CD4-positive, alpha-beta T cell treated with Interleukin-21 for 1 hour (primary cell): ENCODE measurements at places on chromosomes 11 and 22.

- DNase-seq = no peak
Observed at GRCh38 chr22:17232406-17232805, 13.2 kb upstream of the ADA2 start.

DNA sequence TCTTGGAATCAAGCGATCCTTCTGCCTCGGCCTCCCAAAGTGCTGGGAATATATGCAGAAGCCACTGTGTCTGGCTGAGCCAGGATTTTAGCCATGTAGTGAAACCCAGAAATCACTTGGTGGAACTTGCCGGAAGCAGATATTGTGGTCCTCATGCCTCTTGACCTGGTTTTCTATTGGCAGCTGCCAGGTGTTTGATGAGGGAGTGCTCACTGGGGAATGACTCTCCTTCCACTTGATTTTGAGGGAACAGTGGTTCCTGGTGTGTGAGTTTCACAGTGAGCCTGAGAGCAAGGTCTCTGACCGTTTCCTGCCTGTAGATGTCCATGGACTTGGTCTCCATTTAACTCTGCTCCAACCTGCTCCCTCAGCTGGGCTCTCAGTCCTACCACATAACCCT, 34.7 kb upstream of the ELF5 start:
- DNase-seq = no peak

- DNase-seq = no peak
Observed at GRCh38 chr11:85845124-85845631, 10.0 kb upstream of the CCDC83 start.

- DNase-seq = peak; percentile 79
Observed at GRCh38 chr11:77411717-77412441, 62.0 kb downstream of the PAK1 start.

DNA sequence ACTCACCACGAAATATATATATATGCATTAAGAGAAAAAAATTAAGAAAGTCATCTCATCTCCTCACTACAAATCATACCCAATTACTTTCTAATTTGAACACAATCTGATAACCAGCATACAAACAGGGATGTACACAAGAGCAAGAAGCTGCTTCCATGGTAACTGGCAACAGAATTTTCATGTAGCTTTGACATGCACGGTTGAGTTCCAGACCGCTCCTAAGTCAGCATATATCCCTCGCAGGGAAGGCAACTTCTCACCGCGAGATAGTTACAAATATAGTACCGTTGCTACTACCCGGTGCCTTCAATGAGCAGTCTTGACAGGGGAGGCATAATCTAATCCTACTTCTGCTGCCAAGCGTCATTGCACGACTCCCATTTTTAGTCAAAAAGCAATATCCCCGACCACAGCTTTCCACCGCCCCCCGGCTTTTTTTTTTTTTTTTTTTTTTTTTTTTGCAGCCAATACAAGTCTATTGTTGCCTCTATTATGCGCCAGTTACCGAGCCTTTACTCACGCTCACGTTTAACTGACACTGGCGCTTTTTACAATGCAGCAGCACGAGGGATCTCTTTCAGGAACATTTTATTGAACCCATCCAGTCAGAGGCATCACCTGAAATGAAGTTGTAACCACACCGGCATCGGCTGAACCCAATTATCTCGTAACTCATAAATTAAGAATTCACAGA, 2.2 kb downstream of the CADM1 start:
- DNase-seq = no peak

- DNase-seq = no peak
Observed at GRCh38 chr11:56906683-56907148, 82.0 kb upstream of the OR5AK2 start.

DNA sequence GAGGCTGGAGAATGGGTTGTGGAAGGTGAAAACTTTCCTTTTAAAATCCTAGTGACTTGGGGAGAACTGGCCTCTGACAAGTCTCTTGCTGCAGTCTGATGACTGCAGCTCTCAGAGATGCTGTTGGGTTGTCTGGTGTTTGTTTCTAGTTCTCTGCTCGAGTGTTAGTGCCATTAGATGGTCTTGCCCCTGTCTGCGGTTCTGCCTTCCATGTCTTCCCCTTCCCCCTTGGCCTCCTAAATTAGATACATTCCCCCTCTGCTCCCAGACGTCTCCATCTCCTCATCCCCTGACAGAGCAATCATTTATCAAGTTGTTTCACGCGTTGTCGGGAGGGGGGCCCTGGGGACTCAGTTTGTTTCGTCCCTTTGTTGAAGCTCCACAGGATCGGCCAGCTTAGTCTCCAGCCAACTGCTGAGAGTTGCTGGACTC, 67.7 kb downstream of the CECR2 start:
- no peak for DNase-seq

- no peak for DNase-seq
Observed at GRCh38 chr11:96260067-96260511, 82.9 kb downstream of the MAML2 start.

DNA sequence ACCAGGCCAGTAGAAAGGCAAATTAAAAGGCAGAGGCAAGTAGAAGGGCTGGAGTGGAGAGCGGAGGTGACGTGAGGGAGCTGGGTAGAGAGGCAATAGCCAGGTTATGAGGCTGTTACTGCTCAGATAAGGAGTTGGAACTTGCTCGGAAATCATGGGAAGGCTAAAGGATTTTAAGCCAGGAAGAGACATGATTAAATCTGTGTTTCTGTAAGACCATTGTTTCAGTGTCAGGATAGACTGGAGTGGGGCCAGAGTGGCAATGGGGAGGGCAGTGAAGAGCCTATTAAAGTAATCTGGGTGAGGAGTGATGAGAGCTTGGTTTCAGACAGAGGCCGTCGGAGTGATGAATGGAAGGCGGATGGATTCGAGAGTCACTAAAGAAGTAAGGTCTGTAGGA, 39.0 kb downstream of the GRAMD1B start:
- no peak for DNase-seq

- no peak for DNase-seq
Observed at GRCh38 chr11:128796270-128796669, 70.8 kb downstream of the KCNJ1 start.

DNA sequence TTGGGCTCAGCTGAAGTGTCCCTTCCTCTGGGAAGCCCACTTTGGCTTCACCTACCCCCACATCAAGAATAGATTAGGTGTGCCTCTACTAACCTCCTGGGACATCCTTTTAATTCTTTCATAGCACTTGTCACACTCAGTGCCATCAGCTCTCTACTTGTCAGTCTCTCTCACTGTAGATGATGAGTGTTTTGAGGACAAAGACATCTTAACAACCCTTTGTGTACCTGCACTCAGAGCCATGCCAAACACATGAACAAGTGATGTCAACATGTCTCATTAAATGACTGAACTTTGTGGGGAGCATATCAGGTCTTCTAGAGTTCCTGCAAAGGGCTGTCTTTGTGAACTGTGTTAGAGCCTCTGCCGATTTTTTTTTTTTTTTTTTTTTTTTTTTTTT, 87.0 kb upstream of the AMOTL1 start:
- no peak for DNase-seq

- no peak for DNase-seq
Observed at GRCh38 chr22:16958475-16958874, 49.5 kb downstream of the GAB4 start.

- DNase-seq = no peak
Observed at GRCh38 chr22:31393893-31394292, 5.5 kb upstream of the DRG1 start.

DNA sequence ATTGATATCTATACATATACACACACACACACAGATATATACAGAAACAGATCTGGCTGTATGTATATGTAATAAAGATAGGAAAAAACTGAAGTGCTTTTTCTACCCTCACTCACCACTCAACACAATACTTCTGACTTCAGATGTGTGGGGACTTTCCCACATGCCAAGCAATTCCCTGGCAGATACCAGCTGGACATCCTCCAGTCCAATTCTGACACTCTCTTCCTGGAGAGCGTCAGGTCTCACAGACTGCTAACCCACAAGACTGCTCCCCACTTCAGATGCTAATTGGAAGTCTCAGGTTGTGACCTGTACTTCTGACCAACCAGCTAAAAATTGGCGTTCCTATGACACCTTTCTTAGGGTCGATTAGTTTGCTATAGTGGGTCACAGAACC, 140.6 kb downstream of the ATG16L2 start:
- no peak for DNase-seq

DNA sequence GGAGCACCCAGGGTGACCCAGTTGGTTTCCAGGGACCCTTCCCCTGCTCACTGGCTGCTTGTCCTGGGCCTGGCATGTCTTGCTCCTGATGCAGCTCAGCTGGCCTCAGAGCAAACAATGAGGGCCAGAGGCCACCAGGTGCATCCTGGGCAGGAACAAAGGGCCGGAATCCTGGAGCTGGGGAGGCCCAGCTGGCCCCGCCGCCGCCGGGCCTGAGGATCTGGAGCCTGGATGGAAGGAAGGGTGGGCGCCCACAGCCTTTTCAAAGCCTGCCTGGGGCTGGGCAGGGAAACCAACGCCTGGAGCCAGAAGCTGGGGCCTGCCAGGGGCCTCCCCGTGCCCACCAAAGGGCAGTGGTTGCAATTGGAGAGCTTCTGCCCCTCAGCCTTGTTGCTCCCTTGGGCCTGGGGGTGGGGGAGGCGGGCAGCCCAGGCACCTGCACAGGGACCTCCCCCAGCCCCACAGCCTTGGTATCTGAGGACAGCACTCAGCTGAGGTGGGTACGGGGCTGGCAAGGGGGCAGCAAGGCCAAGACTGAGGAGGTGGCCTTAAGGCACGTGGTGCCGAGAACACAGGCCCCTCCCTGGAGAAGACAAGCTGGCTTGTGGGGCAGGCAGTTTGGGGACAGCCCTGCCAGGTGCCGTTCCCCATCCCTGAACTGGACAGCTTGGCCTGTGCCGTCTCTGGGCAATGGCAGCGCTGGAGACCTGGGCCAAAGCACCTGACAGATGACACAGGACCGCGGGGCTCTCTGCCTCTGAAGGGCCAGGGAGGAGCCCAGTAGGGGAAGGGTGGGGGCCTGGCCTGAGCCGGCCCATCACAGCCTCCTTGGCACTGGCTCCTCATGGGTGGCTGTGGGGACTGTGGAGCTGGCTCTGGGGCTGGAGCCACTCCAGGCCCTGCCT, 7.1 kb upstream of the ADORA2A start:
- DNase-seq = no peak

- no peak for DNase-seq
Observed at GRCh38 chr11:75557666-75558494, 4.2 kb upstream of the SERPINH1 start.

DNA sequence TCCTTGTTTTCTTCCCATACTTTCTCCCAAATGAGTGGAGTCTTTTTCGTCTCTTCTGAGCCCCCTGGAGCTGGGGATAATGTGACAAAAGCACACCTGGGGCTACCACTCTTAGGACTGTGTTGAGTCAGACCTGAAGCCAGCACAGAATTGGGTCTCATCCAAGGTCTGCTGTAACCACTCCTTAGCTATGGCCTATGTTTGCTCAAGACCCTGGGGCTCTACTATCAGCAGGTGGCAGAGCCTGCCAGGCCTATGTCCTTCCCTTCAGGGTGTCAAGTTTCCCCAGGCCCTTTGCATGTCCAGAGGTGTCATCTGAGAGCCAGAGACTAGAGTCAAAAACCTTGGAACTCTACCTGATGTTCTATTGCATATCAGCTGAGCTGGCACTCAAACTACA, 335.7 kb downstream of the DDX10 start:
- DNase-seq = no peak
